ENCODE measurements at places on chromosomes 12 and 14.

DNA sequence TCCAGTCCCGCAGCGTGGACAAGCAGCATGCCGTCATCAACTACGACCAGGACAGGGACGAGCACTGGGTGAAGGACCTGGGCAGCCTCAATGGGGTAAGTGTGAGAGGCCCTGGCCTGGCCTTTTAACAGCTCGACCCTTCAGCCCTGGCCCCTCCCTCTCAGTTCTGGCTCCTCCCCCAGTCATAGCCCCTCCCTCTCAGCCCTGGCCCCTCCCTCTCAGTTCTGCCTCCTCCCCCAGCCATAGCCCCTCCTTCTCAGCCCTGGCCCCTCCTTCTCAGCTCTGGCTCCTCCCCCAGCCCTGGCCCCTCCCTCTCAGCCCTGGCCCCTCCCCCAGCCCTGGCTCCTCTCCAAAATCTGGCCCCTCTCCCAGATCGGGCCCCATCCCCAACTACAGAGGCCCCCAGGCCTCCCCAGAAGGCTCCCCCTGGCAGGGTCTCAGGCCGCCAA is 11.2 kb downstream of the CEP170B start:
- peak; percentile 40 for DNase-seq

GRCh38 chr14:22822016-22822570 is 6.9 kb upstream of the SLC7A7 start:
- peak; percentile 47 for DNase-seq

DNA sequence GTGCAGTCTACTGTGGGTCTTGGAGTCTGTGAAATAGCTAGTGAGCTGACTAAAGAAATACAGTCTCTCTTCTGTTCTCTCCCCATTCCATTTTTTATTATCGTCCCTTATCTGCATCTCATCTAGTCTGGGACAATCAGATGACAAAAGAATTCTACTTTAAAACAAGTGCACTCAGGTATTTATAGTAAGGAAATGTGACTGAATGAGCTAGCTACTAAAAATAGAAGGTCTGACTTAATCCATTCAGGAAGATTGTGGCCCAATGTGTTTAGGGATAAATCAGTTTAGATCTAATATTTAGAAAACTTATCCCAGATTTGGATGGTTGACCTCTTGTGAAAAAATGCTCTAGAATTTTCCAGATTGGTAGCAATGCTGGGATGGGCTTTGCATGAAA is 126.8 kb upstream of the NRXN3 start:
- DNase-seq = no peak

DNA sequence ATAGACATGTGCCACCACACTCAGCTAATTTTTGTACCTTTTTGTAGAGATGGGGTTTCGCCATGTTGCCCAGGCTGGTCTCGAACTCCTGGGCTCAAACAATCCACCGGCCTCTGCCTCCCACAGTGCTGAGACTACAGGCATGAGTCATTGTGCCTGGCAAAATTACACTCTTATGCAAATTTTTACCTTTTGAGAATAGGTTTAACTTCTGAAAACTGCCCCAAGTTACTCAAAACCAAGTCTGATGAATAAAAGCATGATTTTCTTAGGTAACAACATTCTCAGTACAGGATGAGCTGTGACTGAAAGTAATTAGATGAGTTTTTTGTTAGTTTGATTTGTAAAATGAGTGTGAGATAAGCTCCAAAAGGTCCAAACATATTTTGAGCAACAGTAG is 166.0 kb downstream of the RPS29 start:
- DNase-seq = no peak

DNA sequence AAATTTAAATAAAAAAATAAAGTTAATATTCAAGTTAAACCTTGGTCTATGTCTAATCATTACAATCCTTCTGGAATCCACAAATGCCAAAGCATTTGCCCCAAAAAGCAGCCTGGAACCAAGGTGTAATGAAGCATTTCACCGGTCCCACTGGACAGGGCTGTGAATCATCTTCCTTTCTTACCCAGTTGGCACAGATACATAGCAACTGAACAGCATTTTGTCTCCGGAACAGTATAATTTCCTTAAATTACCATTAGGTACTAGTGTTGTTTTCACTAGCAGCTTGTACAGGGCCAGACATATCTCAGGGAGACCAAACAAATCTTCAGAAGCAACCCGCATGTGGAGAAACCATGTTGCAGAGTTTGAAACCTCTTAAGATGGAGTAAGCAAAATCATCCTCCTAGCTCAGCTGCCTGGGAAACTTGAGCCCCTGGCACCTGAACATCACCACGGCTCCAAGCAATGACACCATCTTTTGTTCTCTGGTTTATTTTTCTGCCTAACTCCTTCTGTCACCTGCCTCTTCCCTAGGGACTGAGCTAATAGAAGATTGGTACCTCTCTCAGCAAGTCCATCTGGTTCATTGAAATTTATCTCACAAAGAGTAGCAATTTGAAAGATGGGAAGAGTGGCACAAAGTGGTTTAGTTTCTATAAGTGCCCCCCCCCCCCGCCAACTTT is 17.9 kb upstream of the MDM1 start:
- DNase-seq = no peak

DNA sequence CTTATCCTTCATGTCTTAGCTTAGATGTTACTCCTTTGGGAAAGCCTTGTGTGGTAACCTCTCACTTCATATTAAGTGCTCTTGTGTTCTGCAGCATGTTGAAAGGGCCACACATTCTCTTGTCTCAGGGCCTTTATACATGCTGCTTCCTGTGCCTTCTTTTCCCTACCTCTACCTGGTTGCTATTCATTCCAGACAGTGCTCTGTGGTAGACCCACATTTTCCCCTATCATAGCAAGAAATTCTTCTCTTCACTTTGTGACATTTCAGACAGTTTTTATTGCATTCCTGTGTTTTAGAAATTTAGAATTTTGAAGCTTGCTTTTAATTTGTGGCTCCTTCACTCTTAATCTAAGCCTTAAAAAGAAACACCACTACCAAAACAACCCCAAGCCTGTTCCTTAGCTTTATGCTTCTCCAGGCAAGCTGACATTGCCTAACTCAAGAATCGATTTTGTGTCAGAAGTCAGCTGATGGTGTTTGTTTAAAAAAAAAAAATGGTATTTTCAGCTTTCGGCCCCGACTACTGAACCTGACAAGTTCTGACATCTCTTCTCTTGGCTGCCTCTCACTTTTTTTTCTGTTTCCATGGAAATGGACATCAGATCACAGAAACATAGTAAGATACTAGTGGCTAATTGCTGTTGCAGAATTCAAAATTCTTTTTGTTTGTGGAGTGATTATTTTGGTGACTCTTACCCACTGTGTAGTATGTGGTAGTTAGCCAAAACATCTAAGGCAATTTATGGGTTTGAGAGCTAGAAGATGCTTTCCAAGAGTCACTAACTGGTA is 156.3 kb downstream of the NUBPL start:
- DNase-seq = no peak

DNA sequence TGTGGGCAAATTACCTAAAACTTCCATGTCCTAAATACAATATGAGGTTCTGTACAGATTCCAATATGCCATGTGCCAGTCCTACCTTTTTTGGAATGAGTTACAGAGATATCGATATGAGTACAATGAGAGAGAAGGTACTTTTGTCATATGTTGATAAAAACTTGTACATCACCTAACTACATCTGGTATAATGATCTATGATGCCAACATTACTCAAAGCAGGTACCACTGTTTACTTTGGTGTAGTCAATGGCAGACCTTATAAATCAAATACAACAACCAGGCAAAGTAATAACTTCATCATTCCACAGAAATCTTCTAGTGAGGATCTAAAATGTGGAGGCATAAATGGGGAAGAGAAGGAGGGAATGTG is 12.7 kb downstream of the TEP1 start:
- DNase-seq = no peak

GRCh38 chr12:19971361-19972280 is 396.7 kb upstream of the PDE3A start:
- peak; percentile 73 for DNase-seq

DNA sequence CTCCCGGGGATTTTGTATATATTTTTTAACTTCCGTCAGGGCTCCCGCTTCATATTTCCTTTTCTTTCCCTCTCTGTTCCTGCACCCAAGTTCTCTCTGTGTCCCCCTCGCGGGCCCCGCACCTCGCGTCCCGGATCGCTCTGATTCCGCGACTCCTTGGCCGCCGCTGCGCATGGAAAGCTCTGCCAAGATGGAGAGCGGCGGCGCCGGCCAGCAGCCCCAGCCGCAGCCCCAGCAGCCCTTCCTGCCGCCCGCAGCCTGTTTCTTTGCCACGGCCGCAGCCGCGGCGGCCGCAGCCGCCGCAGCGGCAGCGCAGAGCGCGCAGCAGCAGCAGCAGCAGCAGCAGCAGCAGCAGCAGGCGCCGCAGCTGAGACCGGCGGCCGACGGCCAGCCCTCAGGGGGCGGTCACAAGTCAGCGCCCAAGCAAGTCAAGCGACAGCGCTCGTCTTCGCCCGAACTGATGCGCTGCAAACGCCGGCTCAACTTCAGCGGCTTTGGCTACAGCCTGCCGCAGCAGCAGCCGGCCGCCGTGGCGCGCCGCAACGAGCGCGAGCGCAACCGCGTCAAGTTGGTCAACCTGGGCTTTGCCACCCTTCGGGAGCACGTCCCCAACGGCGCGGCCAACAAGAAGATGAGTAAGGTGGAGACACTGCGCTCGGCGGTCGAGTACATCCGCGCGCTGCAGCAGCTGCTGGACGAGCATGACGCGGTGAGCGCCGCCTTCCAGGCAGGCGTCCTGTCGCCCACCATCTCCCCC is 777 bp downstream of the ASCL1 start:
- peak; percentile 94 for DNase-seq

GRCh38 chr12:55637467-55637866 is 775 bp downstream of the OR10P1 start:
- DNase-seq = no peak

DNA sequence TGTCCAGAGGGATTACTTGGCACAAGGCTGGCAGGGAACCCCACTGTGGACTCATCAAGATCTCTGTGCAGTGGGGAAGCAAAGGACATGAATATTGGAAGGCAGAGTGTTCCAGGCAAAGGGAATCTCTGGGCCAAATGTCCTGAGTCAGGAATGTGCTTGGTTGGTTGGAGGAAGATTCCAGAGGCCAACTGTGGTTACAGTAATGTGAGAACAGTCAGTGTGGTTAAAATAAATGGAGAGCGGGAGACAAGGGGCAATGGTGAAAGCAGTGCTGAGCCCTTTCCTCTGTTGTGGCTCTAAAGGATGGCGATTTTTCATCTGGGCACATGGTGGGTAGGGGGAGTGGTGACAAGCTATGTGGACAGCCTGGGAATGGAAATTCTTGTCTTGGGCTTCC is 948.2 kb downstream of the BCL11B start:
- DNase-seq = no peak

GRCh38 chr14:94345344-94346064 is 22.4 kb upstream of the SERPINA6 start:
- no peak for DNase-seq

GRCh38 chr12:65327207-65328076 is 49.0 kb downstream of the MSRB3 start:
- DNase-seq = no peak
